ENCODE measurements at places on chromosomes 12 and 14.

GRCh38 chr12:3453990-3454680 lies 36.9 kb upstream of the PRMT8 start:
- no peak for DNase-seq

- DNase-seq, result no peak
Observed at GRCh38 chr12:24281341-24281740, 331.9 kb upstream of the SOX5 start.

GRCh38 chr12:61487728-61488127 lies 772.5 kb upstream of the USP15 start:
- no peak for DNase-seq

DNA sequence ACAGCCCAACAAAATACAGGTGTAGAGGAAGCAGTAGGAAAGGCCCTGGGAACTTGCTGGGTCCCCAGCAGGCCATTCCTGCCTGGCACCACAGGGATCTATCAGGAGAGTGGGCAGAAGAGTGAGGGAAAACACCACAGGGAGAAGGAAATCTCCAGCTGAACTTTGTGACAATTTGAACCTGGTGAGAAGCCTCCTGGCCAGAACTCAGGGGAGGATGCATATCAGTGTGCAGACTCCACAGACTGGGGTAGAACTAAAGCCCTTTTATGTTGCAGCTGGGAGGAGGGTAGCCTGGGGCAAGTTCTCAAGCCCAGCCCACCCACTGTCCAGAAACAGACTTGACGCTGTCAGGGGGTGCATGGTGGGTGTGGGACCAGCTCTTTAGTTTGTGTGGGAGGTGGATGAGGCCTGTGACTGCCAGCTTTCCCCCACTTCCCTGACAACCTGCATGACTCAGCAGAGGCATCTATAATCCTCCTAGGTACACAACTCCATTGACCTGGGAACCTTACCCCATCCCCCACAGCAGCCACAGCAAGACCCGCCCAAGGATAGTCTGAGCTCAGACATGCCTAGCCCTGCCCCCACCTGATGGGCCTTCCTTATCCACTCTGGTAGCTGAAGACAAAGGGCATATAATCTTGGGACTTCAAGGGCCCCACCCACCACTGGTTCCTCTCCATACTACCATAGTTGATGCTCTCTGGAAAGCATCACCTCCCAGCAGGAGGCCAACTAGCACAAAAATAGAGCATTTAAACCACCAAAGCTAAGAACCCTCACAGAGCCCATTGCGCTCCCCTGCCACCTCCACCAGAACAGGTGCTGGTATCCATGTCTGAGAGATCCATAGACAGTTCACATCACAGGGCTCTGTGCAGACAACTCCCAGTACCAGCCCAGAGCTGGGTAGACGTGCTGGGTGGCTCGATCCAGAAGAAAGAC lies 28.9 kb downstream of the PNN start:
- DNase-seq, result no peak

DNA sequence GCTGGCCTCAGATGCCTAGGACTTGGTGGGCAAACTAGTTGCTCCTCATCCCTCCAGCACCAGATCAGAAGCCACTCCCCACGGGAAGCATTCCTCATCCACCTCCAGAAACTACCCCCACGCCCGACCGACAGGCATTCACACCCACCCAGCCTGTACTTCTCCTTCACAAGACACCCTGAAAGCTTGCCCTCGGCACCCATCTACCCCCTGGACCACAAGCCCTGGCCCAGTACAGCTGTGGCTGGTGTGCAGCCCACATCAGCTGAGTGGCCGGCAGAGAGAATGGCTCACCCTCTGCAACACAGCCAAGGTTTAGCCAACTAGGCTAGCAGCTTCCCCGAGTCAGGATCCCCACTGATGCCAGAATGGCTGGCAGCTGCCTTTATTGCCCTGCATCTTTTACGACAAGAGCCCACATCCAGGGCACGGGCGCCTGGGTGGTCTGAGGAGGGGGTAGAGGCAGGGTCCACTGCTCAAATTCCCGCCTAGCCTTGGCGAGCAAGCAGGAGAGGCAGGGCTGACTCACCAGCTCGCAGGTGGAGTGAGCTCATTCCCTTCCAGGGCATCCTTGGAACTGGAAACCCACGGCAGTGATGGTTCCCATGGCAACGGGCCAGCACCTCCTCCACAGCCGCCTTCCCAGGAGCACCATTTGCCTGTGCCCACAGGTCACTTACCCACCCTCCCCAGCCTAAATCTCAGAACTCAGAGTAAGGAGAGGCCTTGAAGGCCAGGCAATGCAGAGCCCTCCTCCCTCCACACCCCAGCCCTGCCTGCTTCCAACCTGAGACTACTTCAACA lies 17.1 kb downstream of the ACTN1 start:
- DNase-seq, result peak; percentile 40

DNA sequence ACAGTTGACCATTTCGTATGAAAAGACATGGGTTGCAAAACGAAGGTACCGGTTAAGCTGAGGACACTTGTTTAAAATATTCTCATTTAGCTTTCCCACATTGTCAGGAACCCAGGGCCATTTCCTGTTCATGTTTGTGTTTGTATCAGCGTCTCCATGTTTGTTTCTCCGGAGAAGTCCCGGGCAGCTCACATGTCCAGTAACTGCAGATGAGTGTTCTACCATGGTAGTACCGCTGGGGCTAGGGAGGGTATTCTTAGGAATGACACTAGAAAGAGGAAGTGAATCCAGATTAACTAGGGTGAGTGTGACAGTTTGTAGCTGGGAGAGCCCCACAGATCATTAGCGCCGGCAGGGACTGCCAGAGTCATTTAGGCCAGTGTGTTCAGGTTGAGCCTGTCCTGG lies 50.0 kb upstream of the EVL start:
- no peak for DNase-seq

DNA sequence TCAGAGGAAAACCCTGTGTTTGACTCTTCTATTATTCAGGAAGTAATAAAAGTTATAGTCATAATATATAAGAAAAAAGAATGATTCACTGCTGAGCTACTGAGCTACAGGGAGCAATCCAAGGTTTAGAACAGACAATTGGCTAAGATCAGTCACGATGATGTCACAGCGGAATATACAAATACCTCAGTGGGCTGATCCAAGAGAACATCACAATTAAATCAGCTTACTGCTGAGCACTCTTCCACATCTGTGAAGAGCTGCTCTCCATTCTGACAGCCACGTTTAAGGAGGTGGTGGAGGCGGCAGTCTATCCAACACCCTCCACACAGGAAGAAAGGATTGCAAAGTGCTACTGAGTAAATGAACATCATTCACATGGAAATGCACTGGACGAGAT lies 271.0 kb downstream of the APAF1 start:
- DNase-seq, result no peak

- no peak for DNase-seq
Observed at GRCh38 chr12:56801661-56802622, 38.8 kb downstream of the HSD17B6 start.

GRCh38 chr12:97912943-97913342 lies 450.3 kb downstream of the RMST start:
- no peak for DNase-seq

DNA sequence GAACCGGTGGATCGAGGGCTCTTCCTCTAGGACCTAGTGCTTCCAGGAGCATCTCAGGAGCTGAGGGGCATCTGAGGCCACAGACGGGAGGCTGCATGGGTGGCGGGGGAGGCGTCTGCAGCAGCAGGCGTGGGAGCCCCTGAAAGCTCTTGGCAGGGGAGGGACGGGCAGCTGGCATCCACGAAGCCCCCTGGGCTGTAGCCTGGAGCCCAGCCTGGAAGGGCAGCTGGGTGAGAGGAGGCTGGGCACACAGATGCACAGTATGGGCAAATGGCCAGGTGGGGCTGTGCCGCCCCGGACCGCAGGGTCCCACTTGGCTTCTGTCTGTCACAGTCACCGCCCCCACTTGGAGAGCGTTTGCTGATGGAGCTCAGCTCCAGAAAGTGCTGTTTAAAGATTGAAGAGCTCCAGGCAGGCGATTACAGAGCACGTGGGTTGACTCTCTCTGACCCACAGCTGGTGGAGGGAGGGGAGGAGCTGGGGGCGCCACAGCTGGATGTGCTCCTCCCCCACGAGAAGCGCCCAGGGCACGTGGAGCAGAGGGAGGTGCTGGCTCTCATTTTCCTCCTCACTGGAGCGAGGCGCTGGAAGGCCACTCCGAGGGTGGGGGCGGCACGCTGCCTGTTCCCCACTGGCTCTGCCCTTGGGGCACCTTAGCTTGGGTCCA lies 155.0 kb upstream of the C14orf180 start:
- peak; percentile 90 for DNase-seq

GRCh38 chr14:92650581-92651105 lies 97.8 kb downstream of the LGMN start:
- DNase-seq, result no peak

DNA sequence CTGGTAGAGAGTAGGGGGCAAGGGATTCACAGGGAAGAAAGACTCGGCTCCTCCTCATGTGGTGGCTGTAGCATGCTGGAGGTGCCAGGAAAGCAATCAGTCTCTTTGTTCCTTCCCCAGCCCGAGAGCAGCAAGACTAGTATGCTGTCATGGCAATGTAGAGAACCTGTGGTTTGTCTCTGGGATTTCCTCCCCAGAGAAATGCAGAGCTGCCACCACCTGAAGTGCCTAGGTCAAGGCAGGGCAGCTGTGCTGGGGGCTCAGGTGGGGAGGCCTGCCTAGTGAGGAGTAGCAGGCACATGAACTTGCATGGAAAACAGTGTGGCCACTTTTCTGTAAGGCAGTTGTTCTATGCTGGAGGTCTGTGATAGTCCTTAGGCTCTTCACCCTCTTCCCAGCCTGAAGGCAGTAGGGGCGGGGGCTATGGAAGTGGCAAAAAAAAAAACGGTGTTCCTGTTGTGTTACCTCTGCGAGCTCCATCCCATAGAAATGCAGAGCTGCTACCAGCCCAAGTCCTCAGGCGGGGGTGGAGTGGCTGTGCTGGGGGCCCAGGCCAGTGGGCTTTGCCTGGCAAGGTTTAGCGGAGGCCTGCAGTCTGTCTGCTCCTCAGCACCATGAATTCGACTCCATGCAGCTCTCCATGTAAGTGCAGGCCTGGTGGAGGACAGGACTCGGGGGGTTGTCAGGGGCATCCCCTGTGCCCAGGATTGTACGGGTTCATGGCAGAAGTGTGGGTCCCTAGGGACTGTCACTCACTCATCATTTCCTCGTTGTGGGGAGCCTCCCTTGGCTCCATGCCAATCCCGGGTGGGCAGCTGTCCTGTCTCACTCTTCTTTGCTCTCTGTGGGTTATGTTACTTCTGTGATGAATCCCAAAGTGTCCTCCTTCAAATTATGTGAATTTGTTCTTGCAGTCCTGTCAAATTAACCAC lies 4.1 kb upstream of the CLEC4D start:
- DNase-seq, result no peak

GRCh38 chr12:121570467-121571283 lies 10.1 kb downstream of the KDM2B start:
- no peak for DNase-seq

GRCh38 chr14:105030836-105031396 lies 10.0 kb upstream of the CDCA4 start:
- no peak for DNase-seq

- DNase-seq, result peak; percentile 77
Observed at GRCh38 chr14:29584992-29585391, 342.7 kb downstream of the PRKD1 start.

DNA sequence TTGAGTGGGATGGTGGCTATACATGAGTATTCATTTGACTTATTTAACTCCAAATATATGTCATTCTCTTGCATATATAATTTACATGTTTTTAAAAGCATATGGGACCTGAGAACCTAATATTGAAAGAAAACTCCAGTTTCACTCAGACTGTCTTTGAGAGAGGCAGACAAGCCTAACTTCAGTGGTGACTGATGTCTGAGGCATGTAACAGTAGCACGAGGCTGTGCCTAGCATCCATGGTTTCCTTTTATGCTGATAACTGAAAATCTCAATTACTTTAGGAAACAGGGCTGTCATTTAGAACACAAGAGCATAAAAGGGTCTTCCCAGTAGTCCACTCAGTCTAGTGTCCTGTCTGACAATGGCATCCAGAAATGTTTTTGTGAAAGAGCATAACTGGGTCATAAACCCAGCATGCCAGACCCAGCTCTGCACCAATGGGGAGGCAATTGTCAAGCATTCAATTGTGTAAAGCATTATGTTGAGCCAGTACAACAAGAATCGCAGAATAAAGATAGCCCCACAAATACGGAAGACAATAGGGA lies 24.3 kb downstream of the MAPK1IP1L start:
- no peak for DNase-seq

- DNase-seq, result no peak
Observed at GRCh38 chr12:104496336-104496735, 39.6 kb downstream of the CHST11 start.

GRCh38 chr12:64618953-64619590 lies 8.8 kb downstream of the RASSF3 start:
- DNase-seq, result peak; percentile 31

DNA sequence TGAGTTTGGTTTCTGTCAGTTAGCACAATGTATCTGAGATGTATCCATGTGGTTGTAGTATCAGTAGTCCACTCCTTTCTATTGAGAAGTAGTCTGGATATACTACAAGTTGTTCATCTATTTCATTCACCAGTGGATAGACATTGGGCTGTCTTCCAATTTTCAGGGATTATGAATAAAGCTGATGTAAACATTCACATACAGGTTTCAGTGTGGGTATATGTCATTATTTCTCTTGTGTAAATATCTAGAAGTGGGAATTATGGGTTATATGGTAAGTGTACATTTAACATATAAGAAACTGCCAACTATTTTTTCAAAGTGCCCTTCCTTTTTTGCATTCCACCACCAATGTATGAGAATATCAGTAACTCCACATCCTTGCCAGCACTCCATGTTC lies 35.9 kb downstream of the PHLDA1 start:
- DNase-seq, result no peak

GRCh38 chr14:89813617-89814031 lies 140.9 kb downstream of the EFCAB11 start:
- no peak for DNase-seq

DNA sequence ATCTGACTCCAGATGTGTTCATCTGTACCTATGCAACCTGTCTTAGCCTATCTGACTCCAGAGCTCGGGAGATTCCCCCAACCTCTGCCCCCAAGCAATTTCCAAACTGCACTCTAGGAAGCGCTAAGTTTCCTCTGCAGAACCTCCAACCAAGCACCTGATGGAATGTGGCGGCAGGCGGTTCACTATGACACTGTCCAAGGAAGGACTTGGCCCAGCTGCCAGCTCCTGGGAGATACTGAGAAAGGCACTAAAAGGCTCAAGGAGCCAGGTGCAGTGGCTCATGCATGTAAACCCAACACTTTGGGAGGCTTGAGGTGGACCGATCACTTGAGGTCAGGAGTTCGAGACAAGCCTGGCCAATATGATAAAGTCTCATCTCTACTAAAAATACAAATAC lies 244.0 kb downstream of the BCL11B start:
- no peak for DNase-seq

GRCh38 chr12:56677680-56678079 lies 10.4 kb downstream of the PTGES3 start:
- DNase-seq, result no peak

Measured in NCI-H2171 treated with DMSO at 0.1 percent for 48 hours (cell line).